D721Med (cell line): ENCODE measurements at places on chromosomes 2 and 18.

- DNase-seq = no peak
Observed at GRCh38 chr2:691821-692761, 14.9 kb upstream of the TMEM18 start.

- no peak for DNase-seq
Observed at GRCh38 chr18:524466-524865, 24.0 kb upstream of the COLEC12 start.

DNA sequence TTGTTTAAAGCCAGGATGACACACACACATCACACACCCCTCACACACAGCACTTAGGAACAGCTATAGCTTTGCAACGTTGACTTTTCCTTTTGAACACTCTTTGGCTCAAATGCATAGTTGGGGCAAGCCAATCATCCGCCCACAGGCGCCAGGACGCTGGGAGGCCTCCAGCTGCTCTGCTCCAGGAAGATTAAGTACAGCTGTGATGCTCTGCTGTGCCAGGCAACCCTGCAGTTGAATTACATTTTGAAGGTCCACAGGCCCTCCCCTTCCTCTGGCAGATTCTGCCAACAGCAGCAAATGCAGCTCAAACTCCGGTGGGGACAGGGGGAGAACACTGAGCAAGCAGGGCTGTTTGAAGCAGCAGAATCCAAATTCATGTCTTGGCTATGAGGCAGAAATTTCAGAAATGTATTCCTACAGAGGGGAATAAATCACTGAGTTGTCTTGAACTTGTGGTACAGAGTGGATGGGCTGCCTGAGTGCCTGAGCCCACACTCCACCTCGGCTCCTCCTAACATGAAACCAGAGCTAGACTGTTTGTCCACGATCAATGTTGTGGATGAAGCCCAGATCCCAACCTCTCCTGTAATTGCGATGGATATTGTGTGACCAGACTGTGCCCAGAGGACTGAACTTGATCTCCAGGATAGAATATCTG lies 86.5 kb upstream of the PPP1CB start:
- DNase-seq = no peak

GRCh38 chr2:182098648-182099047 lies 113.0 kb downstream of the PPP1R1C start:
- DNase-seq = no peak

DNA sequence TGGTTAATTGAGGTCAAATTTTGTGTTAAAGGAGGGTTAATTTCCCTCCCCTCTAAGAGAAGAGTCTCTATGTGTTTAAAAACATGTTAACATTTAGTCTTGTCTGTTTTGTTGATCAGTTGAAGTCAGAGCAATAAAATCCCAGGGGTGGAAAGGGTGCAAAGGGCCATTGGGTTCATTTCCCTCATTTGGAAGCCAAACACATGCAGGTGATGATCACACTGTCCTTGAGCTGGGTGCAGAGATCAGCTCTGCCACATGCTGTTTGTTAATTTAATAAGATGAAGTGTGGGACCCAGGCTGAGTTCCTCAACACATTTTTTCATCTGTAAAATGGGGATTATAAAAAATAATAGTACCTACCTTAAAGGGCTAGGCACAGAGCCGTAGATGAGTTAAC lies 260.9 kb downstream of the LPIN1 start:
- no peak for DNase-seq

DNA sequence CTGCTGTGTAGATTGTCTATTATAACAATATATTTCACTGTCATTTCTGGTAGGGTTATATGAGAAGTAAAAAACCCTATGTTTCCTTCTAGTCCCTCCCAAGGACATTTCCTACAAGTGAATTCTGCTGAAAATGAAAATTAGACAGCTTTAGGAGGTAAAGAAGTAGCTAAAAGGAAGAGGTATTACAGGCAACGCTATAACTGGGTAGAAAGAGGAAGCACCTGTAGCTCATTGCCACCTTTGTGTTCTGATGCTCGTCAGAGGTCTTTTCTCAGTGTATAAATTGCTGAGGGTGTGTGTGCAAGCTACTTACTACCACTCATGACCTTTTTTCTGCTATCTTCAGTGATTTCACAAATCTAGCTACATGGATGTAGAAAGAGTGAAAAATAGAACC lies 1.4 kb downstream of the DNAJC10 start:
- no peak for DNase-seq

DNA sequence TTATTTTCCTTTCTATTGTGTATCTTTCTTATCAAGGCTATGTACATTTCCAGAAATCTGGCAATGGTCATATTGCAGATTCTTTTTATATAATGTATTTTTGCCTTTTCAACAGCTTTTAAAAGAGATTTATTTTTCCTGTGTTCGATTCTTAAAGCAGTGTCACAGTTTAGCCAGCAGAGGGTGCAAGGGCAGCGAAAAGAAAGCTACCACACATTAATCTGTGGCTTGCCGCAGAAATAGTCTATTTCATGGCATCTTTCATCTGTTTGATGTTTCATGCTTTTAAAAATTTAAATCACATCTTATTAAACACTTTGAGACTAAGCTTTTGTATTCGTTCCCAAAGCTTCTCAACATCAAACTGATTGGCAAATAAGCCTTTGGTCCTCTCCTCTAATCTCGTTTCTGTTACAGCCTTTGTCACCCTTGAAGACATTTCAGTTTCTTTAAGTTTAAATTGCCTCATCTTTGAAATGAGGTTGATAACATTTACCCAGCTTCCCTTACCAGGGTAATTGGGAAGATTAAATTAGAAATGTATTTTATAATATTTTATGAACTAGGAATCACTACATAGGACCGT lies 73.3 kb downstream of the PIK3C3 start:
- DNase-seq = no peak

DNA sequence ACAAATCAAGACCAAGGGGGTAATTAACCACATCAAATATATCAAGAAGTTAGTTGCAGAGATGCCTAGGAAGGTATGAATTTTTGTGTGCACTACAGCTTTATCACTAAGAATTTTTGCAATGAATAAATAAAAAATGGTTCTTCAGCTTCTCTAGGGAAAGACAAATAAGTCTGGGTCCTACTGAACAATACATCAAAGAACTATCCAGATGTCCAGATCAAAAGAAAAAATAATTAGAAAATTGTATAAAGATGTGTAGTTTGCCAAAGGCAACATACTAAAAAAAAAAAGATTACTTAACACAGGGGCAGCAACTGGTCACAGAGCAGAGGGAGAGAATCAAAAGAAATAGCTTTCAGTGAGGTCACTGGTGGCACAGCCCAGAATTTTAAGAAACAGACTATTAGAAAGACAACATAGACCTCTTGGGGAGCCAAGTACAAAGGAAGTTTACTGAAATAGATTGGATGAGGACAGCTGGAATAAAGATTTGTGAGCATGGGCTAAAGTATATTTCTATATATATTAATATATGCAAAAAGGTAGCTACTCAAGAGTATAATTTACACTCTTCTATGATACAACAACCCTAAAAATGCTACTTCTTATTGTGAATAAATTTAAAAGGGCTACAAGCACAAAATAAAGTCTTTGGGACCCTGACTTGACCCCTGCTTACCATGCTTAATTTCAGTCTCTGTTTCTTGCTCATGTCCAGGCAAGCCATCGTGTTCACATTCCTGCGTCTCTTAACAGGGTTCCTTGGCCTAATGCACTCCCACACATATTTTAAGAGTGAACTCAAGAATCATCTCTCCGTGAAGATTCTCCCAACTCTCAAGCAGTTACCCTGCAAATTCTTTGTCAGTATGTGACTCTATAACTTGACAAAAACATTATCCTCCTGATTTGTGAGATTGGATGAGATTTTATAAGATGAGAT lies 99.0 kb upstream of the GRB14 start:
- DNase-seq = no peak

DNA sequence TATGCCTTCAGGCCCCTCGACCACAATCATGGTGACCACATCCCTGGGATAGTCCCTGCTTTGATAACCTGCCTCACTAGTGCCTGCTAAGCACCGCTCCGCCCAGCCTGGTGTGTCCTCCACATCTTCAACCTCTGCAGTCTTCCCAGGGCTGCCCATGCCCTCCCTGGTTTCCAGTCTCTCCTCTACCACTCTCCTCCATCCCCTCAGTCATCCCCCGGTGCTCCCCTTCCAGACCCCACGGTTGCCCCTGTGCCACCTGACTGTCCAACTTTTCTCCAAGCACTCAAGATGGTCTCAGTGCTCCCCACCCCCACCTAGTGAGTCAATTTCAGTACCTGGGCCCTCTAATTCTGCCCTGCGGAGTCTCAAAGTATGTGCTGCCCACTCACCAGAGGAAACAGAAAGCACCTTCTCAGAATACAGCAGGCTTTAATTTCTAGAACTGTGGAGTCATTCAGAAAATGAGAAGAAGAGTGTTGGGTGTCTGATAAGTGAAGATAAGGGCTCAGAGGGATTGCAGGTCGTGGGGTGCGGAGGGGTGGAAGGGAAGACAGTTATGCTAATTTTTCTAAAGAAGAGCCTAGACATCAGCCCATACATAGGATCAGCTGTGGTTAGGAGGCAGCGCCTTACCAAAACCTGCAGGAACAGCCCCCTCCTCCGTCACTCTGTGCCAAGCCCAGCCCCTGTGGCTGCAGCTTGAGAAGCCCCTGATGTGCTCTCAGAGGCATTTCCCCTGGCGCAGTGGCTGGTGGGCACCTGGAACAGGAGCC lies 53.6 kb upstream of the CAB39 start:
- no peak for DNase-seq

DNA sequence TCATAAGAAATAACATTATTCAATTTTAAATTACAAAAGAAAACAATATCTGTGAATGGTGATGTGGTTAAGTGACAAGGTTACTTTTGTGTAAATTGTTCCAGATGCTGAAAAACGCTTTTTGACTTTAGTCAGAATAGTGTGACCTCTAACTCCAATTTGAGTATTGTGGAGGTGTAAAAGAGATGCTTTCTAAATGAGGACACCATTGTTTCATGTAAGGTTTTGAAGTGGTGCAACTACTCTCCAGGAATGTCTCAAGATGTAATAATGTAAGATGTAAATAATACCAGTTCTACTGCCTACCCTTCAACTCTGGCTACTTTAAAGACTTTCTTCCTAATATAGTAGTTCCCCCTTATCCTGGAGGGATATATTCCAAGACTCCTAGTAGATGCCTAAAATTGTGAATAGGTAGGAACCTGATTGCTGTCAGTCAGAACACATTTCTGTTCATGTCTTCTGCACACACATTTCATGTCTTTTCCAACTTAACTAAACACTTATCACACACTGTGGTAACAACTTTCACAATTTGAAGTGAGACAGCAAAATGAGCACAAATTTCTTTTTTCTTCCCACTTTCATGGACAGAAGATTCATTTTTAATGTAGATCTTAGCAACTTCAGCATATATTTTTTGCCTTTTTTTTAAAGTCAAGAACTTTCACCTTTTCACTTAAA lies 39.1 kb upstream of the PPP1R1C start:
- DNase-seq = no peak

DNA sequence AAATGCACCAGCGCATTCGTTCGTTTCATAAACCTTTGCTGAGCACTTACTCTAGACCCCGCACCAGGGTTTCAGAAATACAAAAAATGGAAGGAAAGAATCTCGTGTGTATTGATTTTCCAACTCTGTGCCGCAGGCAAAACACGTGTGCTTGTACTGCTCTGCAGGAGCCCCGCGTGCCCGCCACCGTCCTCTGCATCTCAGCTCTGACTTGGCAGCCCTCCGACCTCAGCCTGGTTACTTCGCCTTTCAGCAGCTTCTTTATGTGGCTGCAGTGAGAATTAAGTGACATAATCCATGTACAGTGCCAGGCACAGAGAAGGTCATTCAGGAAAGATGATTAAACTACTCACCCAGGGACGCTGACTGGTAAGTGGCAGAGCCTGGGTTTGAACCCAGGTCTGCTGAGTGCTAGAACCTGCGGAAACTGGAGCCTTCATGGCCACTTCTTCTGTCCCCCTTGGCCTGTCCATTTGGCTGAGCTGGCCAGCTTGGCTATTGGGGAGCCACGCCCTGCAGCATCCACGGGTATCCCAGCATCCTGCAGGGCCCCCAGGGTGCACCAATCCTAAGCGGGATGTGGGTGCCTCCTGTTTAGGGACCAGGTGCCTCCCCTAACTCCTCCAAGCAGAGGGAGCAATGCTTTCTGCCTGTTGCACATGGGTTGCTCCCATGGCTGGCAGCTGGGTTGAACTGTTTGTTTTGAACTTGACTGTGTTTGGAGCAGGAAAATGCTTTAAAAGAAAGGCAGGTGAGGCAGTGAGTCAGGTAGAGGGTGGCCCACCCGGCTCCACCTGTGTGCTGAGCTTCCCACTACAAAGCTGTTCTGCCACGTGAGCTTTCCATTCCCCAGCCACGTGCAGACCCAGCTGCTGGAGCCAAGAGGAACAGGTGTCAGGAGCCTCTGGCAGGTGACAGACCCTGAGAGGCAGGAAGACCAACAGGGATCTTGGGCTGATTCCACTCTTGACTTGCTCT lies 34.3 kb downstream of the INHBB start:
- DNase-seq = no peak

GRCh38 chr18:74935434-74935833 lies 273.5 kb downstream of the PTGR3 start:
- DNase-seq = no peak
